ENCODE measurements at places on chromosomes 16 and 17. TPM values are rescaled to one million over a fixed set of nuclear protein-coding genes. Genes with fewer than 3 reads are reported as not detected.

Gene ADCY7
- 9.4 TPM for total RNA-seq

Gene CCL18
- not detected for total RNA-seq

Gene AARSD1
- 21.9 TPM for total RNA-seq

Gene HEATR9
- not detected for total RNA-seq

Gene SDR42E2
- total RNA-seq, result 0.07 TPM

Gene NAT9
- total RNA-seq, result 28.6 TPM

Gene IKZF3
- total RNA-seq, result not detected

Gene TMEM235
- total RNA-seq, result not detected

Gene PLA2G10
- not detected for total RNA-seq

Gene HCFC1R1
- total RNA-seq, result 9.3 TPM

Gene NPTX1
- total RNA-seq, result not detected

Gene ABCA9
- 3.3 TPM for total RNA-seq

Gene CIAO2B
- 87.5 TPM for total RNA-seq

Gene KIF19
- total RNA-seq, result 3.6 TPM

Gene MEFV
- not detected for total RNA-seq

Gene NPIPB6
- 3.3 TPM for total RNA-seq

Gene ZNF19
- 3.0 TPM for total RNA-seq

Gene SPATA22
- 0.65 TPM for total RNA-seq

Gene PYDC1
- not detected for total RNA-seq

Gene KRT32
- not detected for total RNA-seq

Gene TSPOAP1
- not detected for total RNA-seq

Gene RBL2
- 67.8 TPM for total RNA-seq

Gene HIRIP3
- 8.1 TPM for total RNA-seq

Gene SEPTIN1
- total RNA-seq, result 0.50 TPM

Gene ABCC11
- total RNA-seq, result under 0.01 TPM

Gene ADAD2
- not detected for total RNA-seq

Gene PRRT2
- 1.8 TPM for total RNA-seq

Gene CCR7
- total RNA-seq, result not detected

Gene SRL
- total RNA-seq, result 0.07 TPM

Gene FBXO39
- 2.9 TPM for total RNA-seq

Gene DPEP3
- total RNA-seq, result not detected

Gene AXIN2
- 4.5 TPM for total RNA-seq

Gene AIPL1
- total RNA-seq, result not detected

Gene KDM8
- total RNA-seq, result 3.2 TPM

Measured in thoracic aorta endothelial cell (primary cell).